ENCODE measurements at places on chromosomes 6 and 20.

GRCh38 chr20:17210983-17211382 lies 15.9 kb upstream of the PCSK2 start:
- no peak for DNase-seq

GRCh38 chr6:14118091-14118439 lies 493 bp downstream of the CD83 start:
- DNase-seq = no peak

DNA sequence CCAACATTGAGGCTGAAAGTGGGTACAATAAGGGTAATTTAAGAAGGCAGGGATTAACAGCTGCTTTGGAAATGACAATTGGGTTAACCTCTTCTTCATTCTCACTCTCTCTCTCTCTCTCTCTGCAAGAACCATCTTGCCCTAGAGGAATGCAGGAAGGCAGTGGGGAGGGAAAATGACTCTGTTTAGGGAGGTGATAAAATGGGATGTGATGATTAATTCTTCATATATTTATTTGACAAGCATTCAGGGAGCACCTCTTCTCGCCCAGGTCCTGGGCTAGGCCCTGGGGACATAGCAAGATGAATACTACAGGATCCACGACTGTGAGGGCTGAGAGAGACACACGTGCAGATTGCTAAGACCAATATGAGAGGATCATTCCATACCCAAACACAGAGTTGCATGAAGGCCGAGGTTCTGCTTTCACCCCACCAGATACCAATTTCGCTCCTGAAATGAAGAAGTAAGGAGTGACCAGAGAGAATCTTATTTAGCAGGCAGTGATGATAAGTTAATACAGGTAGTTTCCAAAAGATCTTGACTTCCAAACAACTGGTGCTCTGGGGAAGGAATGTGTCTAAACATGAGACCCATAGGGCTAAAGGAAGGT lies 13.3 kb upstream of the PTPN1 start:
- no peak for DNase-seq

GRCh38 chr6:14174226-14174625 lies 56.7 kb downstream of the CD83 start:
- DNase-seq = no peak

GRCh38 chr6:116066789-116067188 lies 6.1 kb upstream of the FRK start:
- DNase-seq = no peak

- DNase-seq = no peak
These were observed 8.4 kb downstream of the GMDS start for GRCh38 chr6:2237001-2237400.

GRCh38 chr20:52704553-52704952 lies 267.6 kb upstream of the TSHZ2 start:
- DNase-seq = no peak

Measured in cortex of kidney (tissue), 1 donor.